ENCODE measurements at places on chromosomes 1 and 21.

DNA sequence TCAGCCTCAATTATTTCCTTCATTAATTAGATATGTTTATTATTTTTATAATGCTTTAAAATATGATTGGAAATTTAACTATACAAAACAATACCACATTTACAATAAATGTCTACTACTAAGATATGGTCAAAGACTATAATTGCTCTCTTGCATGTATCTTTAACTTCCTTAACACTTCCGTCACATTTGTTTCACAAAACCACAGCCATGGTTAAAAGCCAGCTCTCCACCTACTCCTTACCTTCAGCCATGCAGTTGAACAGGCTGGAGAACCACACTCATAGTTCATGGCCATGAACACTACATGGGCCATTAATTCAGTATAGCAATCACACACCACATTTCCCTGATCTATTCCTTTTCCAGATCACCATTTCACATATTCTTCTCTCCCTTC, 72.2 kb downstream of the NME7 start:
- no peak for DNase-seq

GRCh38 chr1:192539297-192540092, 36.1 kb upstream of the RGS1 start:
- DNase-seq: no peak

DNA sequence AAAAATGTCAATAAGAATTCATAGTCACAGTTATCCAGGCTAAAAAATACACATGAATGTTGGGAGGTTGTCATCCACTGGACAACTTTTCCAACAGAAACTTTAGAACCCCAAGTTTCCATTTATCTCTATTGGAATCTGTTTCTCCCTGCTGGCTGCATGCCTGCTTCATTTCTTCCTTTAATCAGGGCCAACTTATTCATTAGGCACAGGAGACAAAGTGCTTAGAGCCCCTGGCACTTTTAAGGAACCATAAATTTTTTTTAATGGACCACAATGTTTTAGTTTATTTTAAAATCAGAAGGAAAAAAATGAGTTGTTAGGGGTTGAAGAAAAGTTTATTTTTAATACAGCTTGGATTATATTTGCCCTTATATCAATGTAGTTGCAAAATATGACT, 26.7 kb upstream of the C2CD2 start:
- no peak for DNase-seq

DNA sequence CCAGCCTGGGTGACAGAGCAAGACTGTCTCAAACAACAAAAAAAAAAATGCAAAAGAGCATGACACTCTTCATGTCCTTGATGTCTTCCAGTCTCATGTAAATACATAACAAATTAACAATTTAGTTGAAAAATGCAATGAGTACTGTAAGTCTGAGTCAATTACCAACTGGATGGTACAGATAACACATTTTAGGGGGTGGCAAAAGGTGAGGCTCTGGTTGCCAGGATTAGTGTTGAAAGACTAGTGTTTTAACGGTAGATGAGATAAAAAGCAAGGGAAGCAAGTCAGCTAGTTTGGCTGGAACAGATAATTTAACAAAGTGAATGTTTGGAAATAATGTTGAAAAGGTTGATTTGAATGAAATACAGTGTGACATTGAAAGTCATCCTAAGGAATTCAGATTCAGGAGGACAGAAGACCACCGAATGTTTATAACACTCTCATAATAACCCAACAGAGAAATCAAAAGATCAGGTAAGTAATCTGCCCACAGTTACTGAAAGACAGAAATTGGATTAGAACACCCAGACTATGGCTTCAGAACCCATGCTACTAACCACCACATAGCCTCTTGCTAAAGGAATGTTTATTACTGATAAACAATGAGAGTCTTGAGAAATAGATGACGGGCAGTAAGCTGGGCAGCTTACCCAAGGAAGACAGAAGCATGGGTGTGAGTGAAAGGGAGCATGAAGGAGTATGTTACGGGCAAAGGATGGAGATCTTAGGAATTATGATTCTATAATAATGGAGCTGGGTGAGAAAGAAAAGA, 312.4 kb downstream of the HMCN1 start:
- DNase-seq: no peak

GRCh38 chr1:48920851-48921250, 144.2 kb upstream of the BEND5 start:
- DNase-seq: no peak

- DNase-seq: no peak
Measured at GRCh38 chr1:243964915-243965314, 86.2 kb upstream of the ZBTB18 start.

- no peak for DNase-seq
Measured at GRCh38 chr1:10914056-10914455, 98.4 kb upstream of the TARDBP start.

All from substantia nigra (tissue), 51 donors.